Central memory CD8-positive, alpha-beta T cell (primary cell): ENCODE measurements at places on chromosomes 2 and 18.

- DNase-seq, result no peak
Observed at GRCh38 chr2:197805715-197806633, 1.6 kb downstream of the PLCL1 start.

DNA sequence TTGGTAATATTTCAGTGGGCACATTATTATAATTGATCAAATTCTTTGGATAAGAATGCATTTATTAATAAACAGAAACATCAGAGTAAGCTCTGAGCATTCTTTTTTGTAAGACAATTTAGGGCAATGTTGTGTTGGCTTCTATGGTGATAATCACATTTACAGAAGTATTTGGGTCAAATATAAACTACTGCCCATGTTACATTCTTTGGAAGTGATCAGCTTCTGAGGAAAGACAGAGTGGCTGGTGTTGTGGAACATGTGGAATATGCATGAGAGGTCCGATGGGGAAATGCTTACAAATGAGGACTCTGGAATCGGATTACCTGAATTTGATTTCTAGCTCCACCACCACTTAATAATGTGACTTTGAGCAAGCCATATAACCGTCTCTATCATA is 19.4 kb downstream of the SERPINB13 start:
- no peak for DNase-seq

GRCh38 chr2:68225119-68225632 is 27.2 kb downstream of the PPP3R1 start:
- no peak for DNase-seq

GRCh38 chr2:224175538-224175937 is 136.5 kb upstream of the SERPINE2 start:
- no peak for DNase-seq

- DNase-seq, result no peak
Observed at GRCh38 chr18:34707670-34708069, 2.4 kb upstream of the DTNA start.

- no peak for DNase-seq
Observed at GRCh38 chr2:17658251-17658843, 95.3 kb downstream of the SMC6 start.
